Fibroblast of mammary gland (primary cell): ENCODE measurements at places on chromosomes 4 and X.

DNA sequence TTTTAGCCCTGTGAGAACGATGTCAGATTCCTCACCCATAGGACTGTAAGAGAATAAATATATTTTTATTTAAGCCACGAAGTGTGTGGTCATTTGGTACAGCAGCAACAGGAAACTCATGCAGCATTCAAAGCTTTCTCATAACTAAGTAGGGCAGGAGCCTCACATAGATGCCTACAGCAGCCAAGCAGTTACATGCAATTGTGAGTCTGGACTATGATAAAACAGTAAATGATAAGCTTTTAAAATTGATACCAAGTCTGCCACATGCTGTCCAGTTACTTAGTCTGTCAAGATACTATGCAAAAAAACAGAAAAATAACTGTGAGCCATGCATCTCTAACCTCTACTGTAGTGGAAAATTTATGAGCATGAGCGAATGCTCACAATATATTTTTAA lies 359.6 kb downstream of the HS3ST1 start:
- DNase-seq: no peak

GRCh38 chr4:98624144-98624543 lies 34.3 kb downstream of the TSPAN5 start:
- no peak for DNase-seq

GRCh38 chrX:38859602-38860001 lies 58.3 kb downstream of the MID1IP1 start:
- peak; percentile 49 for DNase-seq

GRCh38 chr4:125200556-125200955 lies 114.2 kb upstream of the FAT4 start:
- no peak for DNase-seq

GRCh38 chr4:41346306-41347061 lies 89.8 kb downstream of the UCHL1 start:
- no peak for DNase-seq

GRCh38 chr4:3399277-3400194 lies 42.2 kb upstream of the HGFAC start:
- peak; percentile 45 for DNase-seq

GRCh38 chr4:5365071-5366008 lies 314.1 kb downstream of the STK32B start:
- peak; percentile 59 for DNase-seq

DNA sequence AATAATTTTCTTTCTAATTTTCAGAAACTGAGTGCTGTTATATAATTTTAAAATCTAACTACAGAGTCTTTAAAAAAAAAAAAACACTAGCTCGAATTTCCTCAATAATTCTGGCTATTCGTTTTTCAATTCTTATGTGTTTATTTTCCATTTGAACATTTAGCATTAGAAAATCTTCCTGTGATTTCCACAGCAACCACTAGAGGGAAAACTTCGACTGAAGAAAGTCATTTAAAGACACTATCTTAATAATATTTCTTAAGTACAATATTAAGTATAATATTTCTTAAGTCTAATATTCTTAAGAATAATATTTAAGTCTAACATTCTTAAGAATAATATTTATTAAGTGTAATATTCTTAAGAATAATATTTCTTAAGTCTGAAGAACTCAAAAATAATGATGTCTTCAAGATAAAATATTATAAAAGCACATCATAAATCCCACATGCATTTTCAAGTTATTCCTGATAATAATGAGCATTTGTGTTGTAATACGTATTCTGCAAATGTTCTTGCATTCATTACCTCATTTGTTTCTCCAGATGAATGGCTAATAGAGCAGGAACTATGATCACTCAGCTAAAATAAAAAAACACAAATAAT lies 118.4 kb upstream of the WDR17 start:
- peak; percentile 44 for DNase-seq

DNA sequence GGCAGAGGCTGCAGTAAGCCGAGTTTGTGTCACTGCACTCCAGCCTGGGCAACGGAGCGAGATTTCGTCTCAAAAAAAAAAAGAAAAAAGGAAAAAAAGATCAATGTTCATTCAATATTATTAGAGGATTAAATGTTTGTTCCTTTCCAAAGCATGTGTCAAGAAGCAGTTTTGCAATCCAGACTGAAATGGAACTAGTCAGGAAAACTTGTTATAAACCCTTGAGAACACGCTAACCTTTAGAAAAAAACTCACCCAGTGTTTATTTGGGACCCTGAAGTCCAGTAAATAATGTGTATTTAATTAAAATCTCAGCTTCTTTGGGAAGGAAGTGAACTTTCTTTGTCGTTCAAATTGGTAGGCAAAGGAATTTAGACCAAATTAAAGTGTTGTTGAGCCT lies 16.4 kb upstream of the PRSS12 start:
- no peak for DNase-seq

GRCh38 chr4:158636619-158637018 lies 35.1 kb downstream of the C4orf46 start:
- no peak for DNase-seq

GRCh38 chr4:102632241-102633065 lies 128.3 kb downstream of the MANBA start:
- no peak for DNase-seq
